ENCODE measurements at places on chromosomes 4 and X. TPM values are rescaled to one million over a fixed set of nuclear protein-coding genes. Genes with fewer than 3 reads are reported as not detected.
A peak's percentile ranks its signal among the peaks of the same experiment; 100 is the strongest.

GRCh38 chr4:116880625-116881024 is 204.8 kb downstream of the TRAM1L1 start:
- no peak for DNase-seq

The PPP1R3F gene
- polyA plus RNA-seq: 2.4 TPM

The CXCL1 gene
- 2.0 TPM for polyA plus RNA-seq

The HSFX1 gene
- polyA plus RNA-seq: 0.21 TPM

- no peak for DNase-seq
Observed at GRCh38 chr4:23946299-23946698, 56.5 kb upstream of the PPARGC1A start.

- DNase-seq: peak; percentile 43
Observed at GRCh38 chrX:102599084-102599950, at the start of gene ARMCX5. ARMCX5 (plus strand) TSS chrX:102599515; CDS start chrX:102602142, 2,627 bp downstream.

GRCh38 chr4:186030795-186031194 is 38.2 kb upstream of the TLR3 start:
- no peak for DNase-seq

DNA sequence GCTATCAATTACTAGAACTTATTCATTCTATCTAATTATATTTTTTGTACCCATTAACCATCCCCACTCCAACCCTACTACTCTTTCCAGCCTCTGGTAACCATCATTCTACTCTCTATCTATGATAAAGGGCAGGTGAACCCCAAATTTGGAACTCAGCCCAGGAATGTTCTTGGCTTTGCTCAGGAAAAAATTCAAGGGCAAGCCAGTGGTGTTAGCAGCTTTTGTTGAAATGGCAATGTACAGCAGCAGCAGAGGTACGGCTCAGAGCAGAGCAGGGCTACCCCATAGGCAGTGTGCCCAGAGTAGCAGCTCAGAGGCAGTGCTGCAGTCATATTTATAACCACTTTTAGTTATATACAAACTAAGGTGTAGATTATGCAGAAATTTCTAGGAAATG is 138.2 kb downstream of the RNF150 start:
- no peak for DNase-seq

GRCh38 chr4:134132086-134132783 is 69.4 kb downstream of the PABPC4L start:
- no peak for DNase-seq

GRCh38 chr4:169657470-169658107 is 37.2 kb downstream of the CLCN3 start:
- DNase-seq: no peak

- no peak for DNase-seq
Observed at GRCh38 chr4:4820261-4820660, 39.2 kb upstream of the MSX1 start.

The PFKFB1 gene
- 0.06 TPM for polyA plus RNA-seq

- no peak for DNase-seq
Observed at GRCh38 chr4:186560647-186561046, 5.3 kb upstream of the MTNR1A start.

The VAMP7 gene
- 77.6 TPM for polyA plus RNA-seq

Data from AG04450 (cell line).